ENCODE measurements at places on chromosomes 16 and 17.

- DNase-seq: no peak
Measured at GRCh38 chr17:521183-521525, 168.5 kb upstream of the RPH3AL start.

- DNase-seq: no peak
Measured at GRCh38 chr17:65664266-65664665, 102.8 kb upstream of the AXIN2 start.

GRCh38 chr17:31570951-31571892, 179.7 kb downstream of the RAB11FIP4 start:
- peak; percentile 24 for DNase-seq

DNA sequence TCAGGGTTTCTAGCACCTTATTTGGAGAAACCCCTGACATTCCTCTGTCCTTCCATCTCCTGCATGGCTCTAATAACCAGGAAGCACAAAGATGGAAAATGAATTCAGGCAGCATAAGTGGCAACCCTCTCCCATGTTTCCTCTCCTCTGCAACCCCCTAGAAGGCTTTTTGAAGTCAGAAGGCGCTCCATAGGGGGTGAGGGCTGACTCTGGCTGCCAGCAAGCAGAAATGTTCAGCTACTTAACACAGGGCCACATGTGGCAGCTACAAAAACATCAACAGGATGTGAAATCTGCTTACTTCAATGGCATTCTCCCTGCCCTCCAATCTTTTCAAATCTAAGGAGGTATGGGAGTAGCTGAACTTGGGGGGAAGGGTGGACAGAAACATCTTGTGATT, 55.2 kb upstream of the IRX5 start:
- DNase-seq: no peak

GRCh38 chr17:73465130-73465952, 153.5 kb upstream of the CDC42EP4 start:
- DNase-seq: no peak

DNA sequence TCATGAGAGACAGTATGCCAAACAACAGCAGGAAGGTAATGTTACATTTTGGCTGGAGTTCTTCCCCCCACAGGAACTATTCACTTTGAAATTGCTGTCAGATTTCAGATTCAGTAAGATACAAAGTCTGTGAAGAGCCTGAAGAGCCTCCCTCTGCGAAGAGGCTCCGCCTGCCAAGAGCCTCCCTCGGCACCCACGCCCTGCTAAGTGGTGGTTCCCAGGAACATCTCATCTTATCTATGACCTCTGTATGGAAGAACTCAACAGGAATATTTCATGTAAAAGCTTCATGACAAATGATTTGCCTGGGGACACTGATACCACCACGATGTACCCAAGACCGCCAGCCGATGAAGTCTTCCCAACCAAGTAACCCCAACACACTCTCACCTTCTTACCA, 3.2 kb downstream of the ZC3H7A start:
- no peak for DNase-seq

DNA sequence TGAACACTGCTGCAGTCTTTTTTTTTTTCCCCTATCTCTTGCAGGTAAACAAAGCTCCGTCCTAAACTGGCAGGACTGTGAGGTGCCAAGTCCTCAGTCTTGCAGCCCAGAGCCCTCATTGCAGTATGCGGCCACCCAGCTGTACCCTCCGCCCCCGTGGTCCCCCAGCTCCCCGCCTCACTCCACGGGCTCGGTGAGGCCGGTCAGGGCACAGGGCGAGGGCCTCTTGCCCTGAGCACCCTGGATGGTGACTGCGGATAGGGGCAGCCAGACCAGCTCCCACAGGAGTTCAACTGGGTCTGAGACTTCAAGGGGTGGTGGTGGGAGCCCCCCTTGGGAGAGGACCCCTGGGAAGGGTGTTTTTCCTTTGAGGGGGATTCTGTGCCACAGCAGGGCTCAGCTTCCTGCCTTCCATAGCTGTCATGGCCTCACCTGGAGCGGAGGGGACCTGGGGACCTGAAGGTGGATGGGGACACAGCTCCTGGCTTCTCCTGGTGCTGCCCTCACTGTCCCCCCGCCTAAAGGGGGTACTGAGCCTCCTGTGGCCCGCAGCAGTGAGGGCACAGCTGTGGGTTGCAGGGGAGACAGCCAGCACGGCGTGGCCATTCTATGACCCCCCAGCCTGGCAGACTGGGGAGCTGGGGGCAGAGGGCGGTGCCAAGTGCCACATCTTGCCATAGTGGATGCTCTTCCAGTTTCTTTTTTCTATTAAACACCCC, 13.8 kb downstream of the IL34 start:
- DNase-seq: no peak

- DNase-seq: no peak
Measured at GRCh38 chr17:30218799-30219198, 16.7 kb downstream of the SLC6A4 start.

DNA sequence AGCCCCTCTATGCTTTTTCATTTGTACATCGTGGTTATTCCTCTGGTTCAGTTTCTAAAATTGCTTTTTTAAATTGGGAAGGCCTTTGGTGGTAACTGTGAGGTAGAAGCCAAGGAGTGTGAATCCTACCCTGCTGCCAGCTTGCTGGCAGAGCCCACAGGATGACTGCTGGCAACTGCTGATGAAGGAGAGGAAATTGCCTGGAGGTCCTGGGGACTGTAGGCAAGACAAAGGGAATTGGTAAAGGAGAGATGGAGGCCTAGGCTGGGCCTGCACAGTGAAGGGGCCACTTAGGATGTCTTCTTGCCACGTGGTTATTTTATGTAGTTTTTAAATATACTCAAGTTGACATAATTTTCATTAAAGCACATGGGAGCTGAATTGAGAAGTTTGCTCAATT, 15.8 kb downstream of the C17orf58 start:
- DNase-seq: no peak

- no peak for DNase-seq
Measured at GRCh38 chr17:2110436-2110835, 55.5 kb downstream of the HIC1 start.

DNA sequence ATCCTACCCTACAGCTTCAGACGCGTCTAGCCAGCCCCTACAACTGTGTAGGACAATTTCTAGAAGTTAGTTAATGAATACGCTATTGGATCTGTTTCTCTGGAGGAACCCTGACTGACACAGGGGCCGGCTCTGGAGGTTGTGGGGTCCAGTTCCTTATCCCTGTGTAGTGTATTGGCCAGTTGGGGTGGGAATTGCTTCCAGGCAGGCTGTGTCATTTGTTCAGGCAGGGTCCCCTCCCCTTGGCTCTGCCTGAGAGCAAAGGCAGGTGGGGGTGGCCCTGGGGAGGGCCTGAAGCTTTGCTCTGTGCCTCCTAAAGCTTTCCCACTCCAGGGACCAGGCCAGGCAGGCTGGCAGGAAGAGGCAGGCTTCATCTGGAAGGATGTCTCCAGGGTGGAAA, 11.7 kb upstream of the CETP start:
- DNase-seq: no peak

- no peak for DNase-seq
Measured at GRCh38 chr16:30096862-30097563, 1.0 kb upstream of the YPEL3 start.

- no peak for DNase-seq
Measured at GRCh38 chr16:66621973-66622372, 17.5 kb downstream of the CMTM3 start.

- no peak for DNase-seq
Measured at GRCh38 chr16:63244631-63245030, 1208.4 kb upstream of the CDH8 start.

DNA sequence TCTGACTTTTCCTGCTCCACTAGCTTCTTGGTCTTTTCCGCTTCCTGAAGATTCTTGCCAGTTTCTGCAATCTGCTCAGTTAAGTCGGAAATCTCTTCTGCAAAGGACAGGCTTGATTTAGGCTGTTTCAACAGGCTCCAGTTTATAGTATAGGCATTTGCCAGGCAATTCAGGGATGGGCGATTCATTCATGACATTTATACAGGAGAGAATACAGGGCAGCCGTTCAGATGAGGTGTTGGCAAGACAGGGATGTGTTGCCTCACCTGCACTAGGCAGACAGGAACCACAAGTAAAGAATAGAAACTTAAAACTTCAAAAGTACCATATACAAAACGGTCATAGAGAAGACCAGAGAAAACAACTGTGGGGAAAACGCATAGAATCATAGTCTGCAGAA, 61.7 kb downstream of the MYH13 start:
- DNase-seq: no peak

GRCh38 chr17:80474231-80474960, 2.0 kb downstream of the NPTX1 start:
- DNase-seq: peak; percentile 85
